ENCODE measurements at places on chromosomes 3 and 15. TPM values are rescaled to one million over a fixed set of nuclear protein-coding genes. Genes with fewer than 3 reads are reported as not detected.

GRCh38 chr3:13427662-13428603 lies 7.8 kb upstream of the NUP210 start:
- H3K36me3 ChIP-seq, result no peaks in the 10 kb centered on the region
- no peak overlapping the region for H3K27ac ChIP-seq
- no peaks in the 10 kb centered on the region for H3K4me1 ChIP-seq

GRCh38 chr15:67946701-67947100 lies 106.9 kb upstream of the RNU6-1 start:
- no peak for DNase-seq
- H3K27ac ChIP-seq, result no peak overlapping the region
- H3K36me3 ChIP-seq, result no peaks in the 10 kb centered on the region
- no peaks in the 10 kb centered on the region for H3K4me1 ChIP-seq

- no peaks in the 10 kb centered on the region for H3K36me3 ChIP-seq
- no peak for DNase-seq
- no peaks in the 10 kb centered on the region for H3K4me1 ChIP-seq
Observed at GRCh38 chr15:79640206-79640605, 208.1 kb downstream of the MINAR1 start.

GRCh38 chr3:123750209-123750608 lies 133.9 kb downstream of the MYLK start:
- no peak for DNase-seq
- H3K4me1 ChIP-seq, result peaks cover 29% of the 10 kb centered on the region
- peak overlapping the region; percentile 48 for H3K27ac ChIP-seq
- no peaks in the 10 kb centered on the region for H3K36me3 ChIP-seq

- no peaks in the 10 kb centered on the region for H3K27me3 ChIP-seq
- DNase-seq, result no peak
- no peak overlapping the region for H3K27ac ChIP-seq
- H3K4me3 ChIP-seq, result no peak overlapping the region
- H3K36me3 ChIP-seq, result no peaks in the 10 kb centered on the region
Observed at GRCh38 chr15:91679447-91679846, 174.1 kb upstream of the SLCO3A1 start.

- no peak for DNase-seq
- no peak overlapping the region for H3K27ac ChIP-seq
- H3K27me3 ChIP-seq, result no peaks in the 10 kb centered on the region
- H3K4me1 ChIP-seq, result peaks cover 7% of the 10 kb centered on the region
- H3K4me3 ChIP-seq, result no peak overlapping the region
Observed at GRCh38 chr3:9183011-9183410, 66.4 kb downstream of the SRGAP3 start.

The HRG gene
- not detected for total RNA-seq

DNA sequence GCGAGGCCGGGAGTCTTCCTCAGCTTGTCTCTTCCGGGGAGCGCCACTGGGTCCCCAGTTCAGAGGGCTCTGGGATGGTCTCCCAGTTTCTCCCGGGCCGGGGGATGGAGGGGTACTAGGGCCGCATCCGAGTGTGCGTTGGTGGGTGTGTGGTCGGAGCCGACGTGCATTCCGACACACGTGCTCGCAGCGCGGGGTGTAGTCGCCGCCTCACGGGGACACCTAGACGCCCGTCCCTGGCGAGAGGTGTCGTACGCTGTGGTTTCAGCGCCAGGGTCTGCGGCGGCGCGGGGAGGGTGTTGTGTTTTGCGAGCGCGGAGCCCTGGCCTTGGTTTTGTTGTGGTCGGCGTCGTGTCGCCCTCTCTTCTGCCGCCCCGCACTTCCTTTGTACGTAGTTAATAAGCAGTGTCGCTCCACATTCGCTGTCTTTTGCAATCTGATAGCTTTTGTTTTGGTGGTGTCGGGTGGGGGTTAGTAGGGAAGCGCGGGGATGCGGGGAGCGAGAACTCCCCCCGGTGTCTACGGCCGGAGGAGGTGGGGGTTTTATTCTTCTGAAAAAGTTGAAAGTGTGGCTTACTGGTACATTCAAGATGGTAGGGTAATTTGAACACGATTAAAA lies 2.2 kb downstream of the IGF1R start:
- H3K4me1 ChIP-seq, result peaks cover 22% of the 10 kb centered on the region
- peaks cover 6% of the 10 kb centered on the region for H3K27me3 ChIP-seq
- H3K4me3 ChIP-seq, result peak overlapping the region; percentile 91
- H3K27ac ChIP-seq, result peak overlapping the region; percentile 84
- DNase-seq, result peak; percentile 76

The TTLL13 gene
- not detected for total RNA-seq

DNA sequence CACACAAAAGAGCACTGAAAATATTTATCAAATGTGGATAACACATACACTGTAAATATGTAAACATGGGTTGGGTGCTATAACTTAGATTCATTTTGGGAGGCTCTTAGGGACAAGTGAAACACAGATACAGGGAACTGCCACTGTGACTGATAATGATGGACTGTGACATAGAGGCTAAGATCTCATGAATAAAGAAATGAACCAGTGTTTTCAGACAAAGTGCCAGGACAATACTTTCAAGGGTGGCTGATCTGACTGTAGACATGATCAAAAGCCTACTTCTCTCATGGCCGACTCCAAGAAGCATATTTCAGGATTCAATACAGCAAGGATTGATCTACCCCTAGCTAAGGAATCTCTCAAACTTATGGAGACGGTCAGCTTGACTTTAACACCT lies 353.8 kb downstream of the FGF12 start:
- H3K4me3 ChIP-seq, result no peak overlapping the region
- no peaks in the 10 kb centered on the region for H3K27me3 ChIP-seq
- no peaks in the 10 kb centered on the region for H3K4me1 ChIP-seq
- no peaks in the 10 kb centered on the region for H3K36me3 ChIP-seq
- no peak for DNase-seq

The FBXL2 gene
- total RNA-seq, result 7.6 TPM

- H3K4me1 ChIP-seq, result no peaks in the 10 kb centered on the region
- no peak overlapping the region for H3K4me3 ChIP-seq
- H3K27ac ChIP-seq, result no peak overlapping the region
- no peaks in the 10 kb centered on the region for H3K27me3 ChIP-seq
- H3K36me3 ChIP-seq, result no peaks in the 10 kb centered on the region
- no peak for DNase-seq
Observed at GRCh38 chr3:141000686-141001085, 50.5 kb upstream of the SPSB4 start.

GRCh38 chr3:185409957-185410356 lies 47.0 kb downstream of the MAP3K13 start:
- DNase-seq, result no peak
- no peak overlapping the region for H3K27ac ChIP-seq
- H3K36me3 ChIP-seq, result no peaks in the 10 kb centered on the region
- H3K4me1 ChIP-seq, result peaks cover 7% of the 10 kb centered on the region

The PLA2G4E gene
- 1.5 TPM for total RNA-seq

GRCh38 chr15:35885870-35886269 lies 339.9 kb upstream of the DPH6 start:
- no peaks in the 10 kb centered on the region for H3K27me3 ChIP-seq
- no peaks in the 10 kb centered on the region for H3K36me3 ChIP-seq
- no peaks in the 10 kb centered on the region for H3K4me1 ChIP-seq
- H3K4me3 ChIP-seq, result no peak overlapping the region
- no peak for DNase-seq

The MEF2A gene
- total RNA-seq, result 86.8 TPM

The FOXL2 gene
- not detected for total RNA-seq

DNA sequence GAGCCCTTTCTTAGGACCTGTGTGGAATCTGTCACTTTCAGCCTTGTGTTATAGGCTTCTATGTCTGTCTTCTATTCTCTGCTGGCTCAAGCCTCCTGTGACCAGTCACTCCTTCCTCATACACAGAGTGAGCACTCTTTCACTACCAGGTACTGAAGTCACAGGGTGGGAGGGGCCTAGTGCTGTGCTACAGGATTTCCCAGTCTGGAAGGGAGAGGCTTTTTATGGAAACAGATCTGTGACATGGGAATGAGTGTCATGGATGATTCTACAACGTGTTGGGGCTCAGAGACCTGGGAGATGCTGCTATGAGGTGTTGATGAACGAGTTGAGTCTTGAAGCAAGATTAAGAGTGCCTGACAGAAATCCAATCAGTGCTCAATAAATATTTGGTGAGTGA lies 100.5 kb downstream of the PDCD6IP start:
- H3K27ac ChIP-seq, result no peak overlapping the region
- no peaks in the 10 kb centered on the region for H3K4me1 ChIP-seq
- no peaks in the 10 kb centered on the region for H3K27me3 ChIP-seq
- no peak for DNase-seq

The HAPLN3 gene
- 4.6 TPM for total RNA-seq

- no peaks in the 10 kb centered on the region for H3K27me3 ChIP-seq
- H3K27ac ChIP-seq, result no peak overlapping the region
- DNase-seq, result no peak
- H3K4me3 ChIP-seq, result no peak overlapping the region
- H3K4me1 ChIP-seq, result peaks cover 21% of the 10 kb centered on the region
Observed at GRCh38 chr3:32492684-32493436, 9.8 kb downstream of the CMTM6 start.

The CLRN1 gene
- not detected for total RNA-seq

GRCh38 chr3:134685929-134686802 lies 35.3 kb upstream of the KY start:
- H3K4me1 ChIP-seq, result no peaks in the 10 kb centered on the region
- no peak overlapping the region for H3K4me3 ChIP-seq
- DNase-seq, result no peak
- H3K36me3 ChIP-seq, result no peaks in the 10 kb centered on the region
- no peaks in the 10 kb centered on the region for H3K27me3 ChIP-seq

DNA sequence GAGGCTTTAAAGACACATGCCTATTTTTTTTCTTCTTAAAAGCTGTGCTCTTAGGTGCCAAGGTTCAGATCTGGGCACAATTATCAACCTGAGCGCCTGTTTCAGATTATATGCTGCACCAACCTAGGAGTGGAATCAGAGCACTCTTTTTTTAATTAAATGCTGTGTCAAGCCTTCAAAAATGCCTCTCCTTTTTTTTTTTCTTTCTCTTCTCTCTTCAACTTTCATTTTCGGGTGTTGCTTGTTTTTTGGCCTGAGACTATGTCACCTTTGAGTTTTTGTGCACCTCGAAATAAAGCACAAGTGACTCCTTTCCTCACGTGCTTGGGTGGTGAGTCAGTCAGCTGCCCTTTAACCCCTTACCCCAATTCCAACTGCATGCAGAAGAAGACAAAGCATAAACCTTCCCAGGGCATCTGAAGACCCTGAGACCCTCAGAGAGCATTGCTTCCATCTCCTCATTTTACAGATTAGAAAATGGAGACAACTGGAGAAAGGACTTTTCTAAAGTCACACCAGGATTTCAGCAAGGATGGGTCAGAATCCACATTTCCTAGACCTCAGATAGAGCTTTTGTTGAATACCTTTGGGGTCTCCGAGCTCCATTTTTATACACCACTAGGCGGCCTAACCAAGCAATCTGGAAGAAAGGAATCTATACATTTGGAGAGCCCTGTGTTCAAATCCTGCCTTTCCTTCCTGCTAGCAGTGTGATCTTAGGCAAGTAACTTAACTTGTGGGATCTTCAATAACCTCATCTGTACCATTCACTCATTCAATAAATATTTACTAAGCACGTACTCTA lies 631 bp upstream of the PRICKLE2 start:
- H3K4me3 ChIP-seq, result peak overlapping the region; percentile 12
- H3K27ac ChIP-seq, result peak overlapping the region; percentile 28
- H3K36me3 ChIP-seq, result no peaks in the 10 kb centered on the region
- no peaks in the 10 kb centered on the region for H3K27me3 ChIP-seq

DNA sequence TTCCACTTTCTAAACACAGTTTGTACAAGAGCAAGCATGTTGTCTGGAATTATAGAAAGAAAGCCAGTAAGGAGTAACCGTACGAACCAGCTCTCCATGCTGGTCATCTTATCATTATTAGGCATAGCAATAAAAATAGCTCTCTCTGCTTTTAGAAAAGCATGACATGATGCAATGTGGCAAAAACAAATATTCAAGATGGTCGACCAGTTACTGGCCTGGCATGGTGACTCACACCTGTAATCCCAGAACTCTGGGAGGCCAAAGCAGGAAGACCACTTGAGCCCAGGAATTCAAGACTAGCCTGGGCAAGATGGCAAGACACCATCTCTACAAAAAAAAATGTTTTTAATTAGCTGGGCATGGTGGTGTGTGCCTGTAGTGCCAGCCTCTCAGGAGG lies 2.6 kb upstream of the MAP4 start:
- no peaks in the 10 kb centered on the region for H3K27me3 ChIP-seq
- no peak for DNase-seq
- H3K4me3 ChIP-seq, result no peak overlapping the region

DNA sequence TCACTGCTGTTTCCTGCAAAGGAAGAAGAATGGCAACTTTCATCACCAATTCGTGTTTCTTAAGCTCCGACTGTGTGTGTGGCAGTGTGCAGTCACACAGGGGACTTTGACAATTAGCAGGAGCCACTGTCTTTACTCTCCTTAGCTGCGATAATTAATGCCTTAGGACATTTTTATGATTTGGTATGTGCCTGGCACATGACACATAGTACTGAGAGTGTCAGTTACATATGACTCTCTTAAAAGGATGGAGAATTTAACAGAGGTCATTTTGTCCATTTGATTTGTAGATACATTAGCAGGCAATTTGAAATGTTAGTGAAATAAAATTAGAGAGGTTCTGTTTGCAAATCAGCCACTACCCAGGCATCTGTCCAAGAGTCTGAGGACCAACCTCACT lies 128.9 kb upstream of the VEPH1 start:
- peaks cover 12% of the 10 kb centered on the region for H3K27me3 ChIP-seq
- H3K4me1 ChIP-seq, result no peaks in the 10 kb centered on the region
- no peak overlapping the region for H3K4me3 ChIP-seq
- no peak overlapping the region for H3K27ac ChIP-seq
- DNase-seq, result no peak

The TMEM40 gene
- total RNA-seq, result not detected

The ARPP21 gene
- total RNA-seq, result not detected

- no peaks in the 10 kb centered on the region for H3K4me1 ChIP-seq
- H3K36me3 ChIP-seq, result no peaks in the 10 kb centered on the region
- no peak for DNase-seq
- H3K4me3 ChIP-seq, result no peak overlapping the region
- H3K27ac ChIP-seq, result peak overlapping the region; percentile 27
Observed at GRCh38 chr3:141336672-141337522, 31.4 kb upstream of the ZBTB38 start.

GRCh38 chr15:49645941-49646340 lies 25.1 kb downstream of the DTWD1 start:
- no peaks in the 10 kb centered on the region for H3K4me1 ChIP-seq
- no peak for DNase-seq
- no peak overlapping the region for H3K27ac ChIP-seq

DNA sequence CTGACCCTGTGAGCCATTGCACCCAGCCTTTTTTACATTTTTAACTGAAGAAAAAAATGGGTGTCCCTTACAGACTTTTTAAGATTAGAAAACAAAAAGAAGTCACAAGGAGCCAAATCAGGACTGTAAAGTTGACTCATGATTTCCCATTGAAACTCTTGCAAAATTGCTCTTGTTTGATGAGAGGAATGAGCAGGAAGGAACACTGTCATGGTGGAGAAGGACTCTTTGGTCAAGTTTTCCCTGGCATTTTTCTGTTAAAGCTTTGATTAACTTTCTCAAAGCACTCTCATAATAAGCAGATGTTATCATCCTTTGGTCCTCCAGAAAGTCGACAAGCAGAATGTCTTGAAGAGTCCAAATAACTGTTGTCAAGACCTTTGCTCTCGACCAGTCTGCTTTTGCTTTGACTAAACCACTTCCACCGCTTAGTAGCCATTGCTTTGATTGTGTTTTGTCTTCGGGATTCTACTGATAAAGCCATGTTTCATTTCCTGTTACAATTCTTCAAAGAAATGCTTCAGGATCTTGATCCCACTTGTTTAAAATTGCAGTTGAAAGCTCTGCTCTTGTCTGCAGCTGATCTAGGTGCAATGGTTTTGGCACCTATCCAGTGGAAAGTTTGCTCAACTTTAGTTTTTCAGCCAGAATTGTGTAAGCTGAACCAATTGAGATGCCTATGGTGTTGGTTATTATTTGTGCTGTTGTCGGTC lies 369.4 kb downstream of the MAGI1 start:
- H3K4me1 ChIP-seq, result no peaks in the 10 kb centered on the region
- DNase-seq, result no peak
- H3K27ac ChIP-seq, result no peak overlapping the region
- no peaks in the 10 kb centered on the region for H3K36me3 ChIP-seq
- H3K4me3 ChIP-seq, result no peak overlapping the region
